Muscle of back (tissue), 13 donors: ENCODE measurements at places on chromosomes 6 and 20. TPM values are rescaled to one million over a fixed set of nuclear protein-coding genes. Genes with fewer than 3 reads are reported as not detected.
A peak's percentile ranks its signal among the peaks of the same experiment; 100 is the strongest.

Gene CAGE1
- polyA plus RNA-seq = 0.20 TPM

- no peak for DNase-seq
Observed at GRCh38 chr20:56171087-56172012, 77.2 kb upstream of the MC3R start.

Gene SLC25A27
- polyA plus RNA-seq = 31.1 TPM

Gene LGSN
- polyA plus RNA-seq = not detected

Gene RSPO3
- polyA plus RNA-seq = 8.8 TPM

Gene MYB
- 1.5 TPM for polyA plus RNA-seq

- no peak for DNase-seq
Observed at GRCh38 chr6:154388803-154389202, 32.2 kb upstream of the IPCEF1 start.

DNA sequence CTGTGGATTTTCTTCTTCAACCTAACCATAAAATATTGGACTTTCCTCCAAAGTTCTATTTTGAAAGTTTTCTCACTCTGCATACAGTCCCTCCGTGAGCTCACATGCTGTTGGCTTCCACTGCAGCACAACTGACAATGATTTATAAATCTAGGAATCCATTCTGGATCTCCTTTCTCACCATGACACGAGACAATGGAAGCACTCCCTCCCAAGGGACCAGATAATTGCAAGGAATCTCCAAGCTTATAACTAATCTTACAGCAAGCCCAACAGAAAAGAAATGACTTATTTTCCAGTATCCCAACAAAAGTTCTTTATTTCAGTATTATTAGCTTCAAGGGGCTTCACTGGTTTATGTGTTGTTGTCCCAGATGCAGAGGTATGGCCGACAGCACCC, 729.0 kb downstream of the RFPL4B start:
- no peak for DNase-seq

Gene COL9A1
- polyA plus RNA-seq = 5.8 TPM

Gene GLP1R
- polyA plus RNA-seq = not detected

Gene PLCB4
- polyA plus RNA-seq = 6.3 TPM

- DNase-seq = no peak
Observed at GRCh38 chr6:69155467-69155866, 520.4 kb downstream of the ADGRB3 start.

Gene LAMA4
- polyA plus RNA-seq = 228 TPM

Gene HBS1L
- polyA plus RNA-seq = 50.5 TPM

DNA sequence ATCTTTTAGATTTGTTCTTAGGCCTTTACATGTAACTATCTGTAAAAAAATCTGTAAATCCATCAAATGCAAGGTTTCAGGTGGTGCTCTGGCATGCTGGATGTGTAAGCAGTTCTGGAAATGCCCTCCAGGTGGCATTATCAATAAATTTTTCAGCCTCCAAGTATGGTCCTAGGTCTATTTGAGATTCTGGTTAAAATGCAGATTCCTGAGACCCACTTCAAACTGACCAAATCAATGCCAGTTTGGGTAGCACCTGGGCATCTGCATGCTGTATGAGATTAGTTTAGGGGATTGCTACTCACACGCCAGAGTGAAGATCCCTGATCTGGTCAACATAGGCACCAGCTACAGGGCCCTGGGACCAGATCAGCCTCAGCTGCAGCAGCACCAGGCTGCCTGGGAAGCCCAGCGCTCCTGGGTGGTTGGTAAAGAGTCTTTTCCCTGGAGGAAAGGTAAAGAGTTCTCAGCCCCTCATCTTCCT, 507.3 kb upstream of the CITED2 start:
- DNase-seq = peak; percentile 51

GRCh38 chr20:20782755-20783154, 70.3 kb upstream of the RALGAPA2 start:
- no peak for DNase-seq

- no peak for DNase-seq
Observed at GRCh38 chr6:166604911-166605310, 18.4 kb upstream of the RAMACL start.

DNA sequence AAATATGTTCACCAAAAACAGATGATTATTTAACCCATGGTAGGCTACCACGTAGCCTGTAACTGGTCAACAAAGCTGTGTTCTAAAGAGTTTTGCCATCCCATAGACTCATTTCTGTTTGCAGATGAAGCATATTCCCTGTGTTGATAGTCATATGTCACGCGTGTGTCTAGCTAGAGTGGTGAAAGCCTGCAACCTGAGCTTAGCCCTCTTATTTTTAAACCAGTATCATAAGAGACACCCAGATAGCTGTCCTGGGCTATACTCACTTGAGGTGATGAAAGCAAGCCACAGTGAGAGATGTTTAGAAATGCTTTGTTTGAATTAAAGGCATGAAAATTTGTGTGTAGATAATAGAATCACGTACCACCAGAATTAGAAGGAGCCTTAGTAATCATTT, 307.8 kb downstream of the ZFAND3 start:
- DNase-seq = no peak

DNA sequence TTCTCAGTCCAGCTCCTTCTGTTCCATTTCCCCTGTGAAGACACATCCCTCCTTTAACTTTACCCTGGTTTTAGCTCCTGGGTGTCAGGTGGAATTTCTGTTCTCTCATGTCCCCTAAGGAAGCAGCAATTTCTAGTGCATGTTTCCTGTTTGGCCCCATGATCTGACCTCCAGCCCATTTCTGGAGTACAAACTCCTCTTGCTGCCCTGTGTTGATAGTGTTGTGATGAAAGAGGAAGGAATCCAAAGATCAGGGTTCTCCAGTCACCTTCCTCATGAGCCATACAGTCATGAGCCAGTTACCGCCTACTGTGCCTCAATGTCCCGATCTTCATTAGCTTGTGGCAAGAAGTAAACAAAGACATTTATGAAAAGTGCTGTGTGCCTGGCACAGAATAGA, 97.4 kb downstream of the PHACTR1 start:
- DNase-seq = no peak

DNA sequence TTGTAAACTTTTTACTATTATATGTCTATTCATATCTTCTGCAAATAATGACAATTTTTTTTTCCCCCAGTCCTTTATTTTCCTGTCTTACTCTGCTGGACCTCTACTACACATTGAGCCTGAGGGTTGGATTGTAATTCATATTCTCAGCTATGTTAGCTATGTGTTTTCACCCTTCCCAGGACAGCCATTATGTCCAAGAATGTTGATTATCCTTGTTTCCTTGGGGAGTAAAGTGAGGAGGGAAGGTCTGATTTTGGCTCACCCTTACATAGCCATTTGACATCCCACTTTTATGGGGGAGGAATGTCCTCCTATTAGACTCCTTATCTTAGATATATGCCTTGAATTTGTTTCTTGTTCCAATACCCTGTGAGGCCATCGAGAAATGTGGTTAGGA, 17.6 kb upstream of the TBC1D32 start:
- no peak for DNase-seq

- no peak for DNase-seq
Observed at GRCh38 chr20:56689852-56690485, 60.9 kb downstream of the TFAP2C start.

DNA sequence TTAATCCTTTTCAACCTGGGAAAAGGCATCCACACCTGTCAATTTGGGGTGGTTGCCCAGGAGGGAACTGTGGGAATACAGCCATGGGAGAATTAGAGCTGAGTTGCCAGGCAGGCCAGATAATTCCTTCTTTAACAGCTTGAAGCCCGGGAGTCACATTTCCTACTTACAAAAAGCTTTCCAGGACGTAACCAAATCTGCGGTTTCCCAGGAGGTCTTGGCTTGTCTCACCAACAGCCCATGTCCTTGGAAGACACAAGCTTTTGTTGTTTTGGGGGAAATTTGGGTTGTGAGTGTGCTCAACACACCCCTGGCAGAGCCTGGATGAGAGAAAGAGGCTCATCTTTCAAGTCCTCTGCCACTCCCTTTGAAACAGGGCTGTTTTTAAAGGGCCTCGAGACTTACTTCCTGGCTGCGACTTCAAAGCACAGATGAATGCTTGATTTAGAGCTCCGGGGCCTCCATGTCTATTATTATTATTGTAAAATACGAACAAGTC, 465.9 kb upstream of the BTBD3 start:
- DNase-seq = no peak

GRCh38 chr6:36753671-36754405, 56.2 kb downstream of the RAB44 start:
- no peak for DNase-seq

DNA sequence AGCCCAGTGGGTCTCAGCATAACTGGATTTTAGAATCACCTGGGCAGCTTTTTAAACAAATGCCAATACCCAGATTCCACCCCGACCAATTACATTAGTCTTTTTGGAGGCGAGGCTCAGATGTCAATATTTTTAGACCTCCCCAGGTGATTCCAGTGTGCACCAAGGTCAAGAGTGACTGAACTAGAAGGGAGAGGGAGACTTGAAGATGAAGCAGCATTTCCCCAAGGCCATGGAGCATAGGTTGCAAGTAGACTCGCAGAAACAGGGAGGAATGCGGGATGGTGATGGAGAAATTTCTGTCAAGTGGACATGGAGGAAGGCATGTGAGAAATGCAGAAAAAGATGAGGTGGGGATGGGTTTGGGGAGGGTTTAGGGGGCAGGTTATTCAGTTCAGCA, 64.9 kb downstream of the BCAS1 start:
- DNase-seq = no peak

DNA sequence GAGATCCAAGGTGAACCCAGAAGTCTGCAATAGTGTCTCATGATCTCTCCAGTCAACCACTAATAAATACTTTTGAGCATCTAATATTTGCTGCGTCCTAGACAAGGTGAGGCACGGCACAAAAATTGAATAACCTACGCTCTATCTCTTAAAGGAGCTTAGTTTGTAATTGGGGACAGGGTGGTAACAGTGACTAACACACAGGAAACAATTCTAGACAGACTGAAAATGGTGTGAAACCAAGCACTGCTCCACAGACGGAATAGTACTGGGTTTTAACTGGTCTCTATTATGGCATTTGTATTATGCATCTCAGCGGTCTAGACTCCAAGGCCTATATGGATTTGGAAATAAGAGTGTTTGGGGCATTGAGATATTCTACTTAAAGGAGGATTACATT, 120.1 kb downstream of the CLIC5 start:
- no peak for DNase-seq

Gene HLA-DMA
- polyA plus RNA-seq = 5.2 TPM

DNA sequence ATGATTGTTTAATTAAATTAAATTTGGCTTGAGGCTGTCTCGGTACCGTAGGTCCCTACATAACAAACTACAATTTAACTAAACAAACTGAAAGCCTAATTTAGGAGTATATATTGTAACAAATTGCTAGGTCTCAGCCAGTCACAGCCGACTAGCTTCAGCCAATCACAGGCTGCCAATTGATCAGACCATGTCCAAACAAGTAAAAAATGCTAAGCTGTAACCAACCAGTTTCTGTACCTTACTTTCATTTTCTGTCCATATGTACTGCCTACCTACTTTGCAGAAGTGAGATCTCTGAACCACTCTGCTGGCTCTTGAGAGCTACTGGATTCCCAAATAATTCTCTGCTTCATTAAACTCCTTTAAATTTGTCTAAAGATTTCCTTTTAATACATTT, 648.0 kb upstream of the GJE1 start:
- peak; percentile 27 for DNase-seq

Gene EDN1
- 3.0 TPM for polyA plus RNA-seq

GRCh38 chr6:41657131-41658094, 19.1 kb downstream of the MDFI start:
- no peak for DNase-seq

Gene ASIP
- 4.9 TPM for polyA plus RNA-seq

Gene PLCB1
- 16.3 TPM for polyA plus RNA-seq

Gene FAXC
- 2.3 TPM for polyA plus RNA-seq

- peak; percentile 30 for DNase-seq
Observed at GRCh38 chr6:27238010-27238983, 9.2 kb upstream of the PRSS16 start.

DNA sequence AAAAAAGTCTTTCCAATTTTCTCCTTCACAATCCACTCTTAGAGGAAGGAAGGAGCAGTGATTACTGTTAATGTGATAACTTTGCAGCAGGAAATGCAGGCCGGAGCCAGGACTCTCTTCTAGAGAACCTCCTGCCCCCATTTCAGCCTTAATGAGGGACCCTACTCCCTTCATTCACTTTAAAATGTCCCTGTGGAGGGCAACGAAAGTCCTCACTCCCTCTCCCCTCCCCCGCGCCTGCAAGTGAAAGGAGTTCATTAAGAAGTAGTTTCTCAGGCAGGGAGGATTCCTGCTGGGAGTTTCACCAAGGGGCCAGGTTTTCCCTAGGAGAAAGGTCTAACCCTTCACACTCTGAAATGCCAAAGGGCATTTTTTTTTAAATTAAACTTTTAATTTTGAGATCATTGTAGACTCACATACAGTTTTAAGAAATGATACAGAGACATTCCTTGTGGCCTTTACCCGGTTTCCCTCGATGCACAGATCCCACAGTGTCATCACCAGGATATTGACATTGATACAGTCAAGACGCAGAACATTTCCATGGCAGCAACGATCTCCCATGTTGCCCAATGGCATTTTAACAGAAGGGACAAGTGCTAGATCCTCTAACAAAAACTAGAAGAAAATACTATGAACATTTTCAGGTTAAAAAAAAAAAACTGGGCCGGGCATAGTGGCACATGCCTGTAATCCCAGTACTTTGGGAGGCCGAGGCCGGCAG, 6.8 kb upstream of the COMMD7 start:
- no peak for DNase-seq

Gene PPP1R14C
- 45.6 TPM for polyA plus RNA-seq

DNA sequence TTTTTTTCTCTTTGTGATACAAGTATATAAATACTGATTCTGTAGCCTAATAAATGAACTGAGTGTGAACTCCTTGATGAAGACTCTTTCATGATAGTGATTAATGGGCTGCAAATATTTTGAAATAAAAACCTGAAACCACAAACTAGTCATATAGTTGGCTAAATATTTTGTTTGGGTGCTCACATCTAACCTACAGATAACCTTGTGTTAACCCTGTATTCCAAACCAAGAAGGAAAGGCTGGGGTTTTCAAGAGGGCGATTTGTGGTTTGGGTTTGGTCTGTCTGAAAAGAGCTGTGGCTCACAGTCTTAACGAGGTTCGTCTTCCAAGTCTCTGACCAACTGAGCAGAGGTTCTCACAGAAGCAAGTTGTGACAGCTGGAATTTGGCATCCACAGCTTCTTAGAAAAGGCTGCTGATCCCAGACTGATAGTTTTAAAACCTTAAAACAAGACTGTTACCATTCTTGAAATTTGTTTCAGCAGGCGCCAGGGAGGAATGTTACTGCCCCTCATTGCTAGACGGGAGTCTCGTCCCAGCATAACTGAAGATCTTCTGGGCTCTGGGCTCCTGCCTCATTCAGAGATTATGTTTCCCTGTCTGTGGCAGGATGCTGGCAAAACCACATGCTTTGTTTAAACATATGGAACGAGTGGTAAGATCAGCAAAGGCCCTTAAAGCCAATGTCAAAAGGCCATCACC, 736.4 kb upstream of the MARCKS start:
- DNase-seq = no peak
